Mucosa of gallbladder (tissue), 1 donor: ENCODE measurements at places on chromosomes 16 and 17. TPM values are rescaled to one million over a fixed set of nuclear protein-coding genes. Genes with fewer than 3 reads are reported as not detected.

DNA sequence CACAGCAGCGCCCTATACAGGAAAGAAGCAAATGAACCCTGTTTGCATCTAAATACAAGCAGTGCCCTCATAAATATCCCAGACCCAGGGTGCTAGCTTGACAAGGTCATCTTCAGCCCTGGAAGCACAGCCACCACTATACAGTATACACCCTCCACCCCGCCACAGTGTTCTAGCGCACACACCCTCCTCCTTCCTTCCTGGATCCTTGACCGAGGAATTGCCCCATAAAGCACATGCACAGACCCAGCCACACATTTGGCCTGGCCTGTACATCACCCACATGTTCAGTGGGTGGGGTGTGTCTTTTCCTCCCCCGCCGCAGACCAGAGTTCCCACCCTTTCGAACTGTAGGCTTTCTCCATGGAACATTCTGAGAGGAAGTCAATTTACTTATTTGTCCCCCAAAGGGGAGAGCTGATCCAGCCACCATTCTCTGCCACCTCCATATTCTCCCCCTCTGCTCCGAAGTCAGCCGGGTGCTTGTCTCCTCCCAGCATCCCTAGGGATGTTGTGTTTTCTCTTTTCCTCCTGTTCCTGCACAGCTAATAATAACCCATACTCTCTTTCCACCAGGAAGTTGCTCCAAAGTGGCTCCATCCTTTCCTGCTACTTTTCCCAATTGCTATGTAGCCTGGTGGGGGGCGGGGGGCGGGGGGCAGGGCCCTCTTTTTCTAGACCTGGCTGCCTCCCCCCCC is 6.6 kb downstream of the ABI3 start:
- no peak for DNase-seq

DNA sequence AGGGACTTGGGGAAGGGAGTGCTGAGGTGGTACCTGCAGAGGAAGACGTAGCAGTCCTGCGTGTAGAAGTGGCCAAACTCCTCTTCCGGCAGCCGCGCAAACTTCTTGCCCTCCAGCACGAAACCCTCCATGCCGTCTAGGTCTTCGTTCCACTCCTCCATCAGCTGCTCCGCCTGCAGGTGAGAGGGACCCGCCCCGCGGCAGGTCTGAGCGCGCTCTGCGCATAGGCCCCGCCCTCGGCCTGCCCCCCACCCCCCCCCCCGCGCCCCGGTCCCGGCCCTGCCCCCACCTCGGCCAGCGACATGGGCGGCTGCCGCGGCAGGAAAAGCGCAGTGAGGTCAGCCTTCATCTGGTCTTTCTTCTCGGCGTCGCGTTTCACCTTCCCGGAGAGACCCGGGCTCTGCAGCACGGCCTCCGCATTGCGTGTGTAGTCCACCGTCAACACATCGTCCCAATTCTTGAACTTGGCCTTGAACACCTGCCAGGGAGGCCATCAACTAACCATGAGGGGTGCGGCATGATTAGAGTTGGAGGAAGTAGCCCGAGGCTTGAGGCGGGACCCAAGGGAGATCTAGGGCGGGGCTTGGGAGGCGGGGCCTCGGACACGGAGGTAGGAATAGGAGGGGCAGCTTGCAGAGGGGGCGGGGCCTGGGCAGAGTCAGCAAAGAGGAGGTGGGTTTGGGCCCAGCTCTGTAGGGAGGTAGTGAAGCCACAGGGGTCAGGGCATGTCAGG is 11.5 kb downstream of the FLII start:
- peak; percentile 82 for DNase-seq

CCL16 gene
- 0.35 TPM for total RNA-seq

AGRP gene
- total RNA-seq = not detected

GRCh38 chr17:76500074-76500746 is 1.0 kb downstream of the RHBDF2 start:
- no peak for DNase-seq

GRCh38 chr16:30839523-30840227 is 52.7 kb upstream of the ZNF629 start:
- DNase-seq = peak; percentile 77

GRCh38 chr17:46732754-46733398 is 85.6 kb downstream of the WNT3 start:
- DNase-seq = no peak

- no peak for DNase-seq
Observed at GRCh38 chr17:68328676-68329075, 37.4 kb downstream of the ARSG start.

GRCh38 chr16:49344401-49344800 is 29.2 kb upstream of the C16orf78 start:
- DNase-seq = no peak

DNA sequence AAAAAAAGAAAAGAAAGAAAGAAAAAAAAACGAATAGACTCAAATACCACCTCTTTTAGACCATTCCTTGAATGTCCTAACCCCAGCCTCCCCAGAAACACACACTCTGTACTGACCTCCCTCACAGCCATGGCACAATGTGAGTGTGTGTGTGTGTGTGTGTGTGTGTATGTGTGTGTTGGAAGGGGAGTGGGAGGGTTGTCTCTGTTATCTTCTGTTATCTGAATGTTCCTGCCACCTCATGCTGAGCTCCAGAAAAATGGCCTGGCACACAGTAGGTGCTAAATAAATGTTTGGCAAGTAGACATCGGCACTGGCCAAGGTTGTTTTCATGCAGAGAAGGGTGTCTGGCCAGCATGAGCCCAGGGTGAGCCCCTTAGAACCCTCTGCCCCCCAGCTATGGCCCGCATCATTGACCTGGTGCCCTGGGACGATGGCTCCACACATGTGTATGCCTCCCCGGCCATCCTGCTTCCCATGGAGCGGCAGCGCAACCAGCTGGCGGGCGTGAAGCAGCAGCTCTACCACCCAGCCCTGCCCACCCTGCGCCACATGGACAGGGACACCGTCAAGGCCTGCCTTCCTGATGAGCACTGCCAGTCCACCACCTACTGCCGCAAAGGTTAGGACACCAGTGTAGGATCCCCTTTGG is 6.6 kb upstream of the CNGB1 start:
- DNase-seq = no peak

DNA sequence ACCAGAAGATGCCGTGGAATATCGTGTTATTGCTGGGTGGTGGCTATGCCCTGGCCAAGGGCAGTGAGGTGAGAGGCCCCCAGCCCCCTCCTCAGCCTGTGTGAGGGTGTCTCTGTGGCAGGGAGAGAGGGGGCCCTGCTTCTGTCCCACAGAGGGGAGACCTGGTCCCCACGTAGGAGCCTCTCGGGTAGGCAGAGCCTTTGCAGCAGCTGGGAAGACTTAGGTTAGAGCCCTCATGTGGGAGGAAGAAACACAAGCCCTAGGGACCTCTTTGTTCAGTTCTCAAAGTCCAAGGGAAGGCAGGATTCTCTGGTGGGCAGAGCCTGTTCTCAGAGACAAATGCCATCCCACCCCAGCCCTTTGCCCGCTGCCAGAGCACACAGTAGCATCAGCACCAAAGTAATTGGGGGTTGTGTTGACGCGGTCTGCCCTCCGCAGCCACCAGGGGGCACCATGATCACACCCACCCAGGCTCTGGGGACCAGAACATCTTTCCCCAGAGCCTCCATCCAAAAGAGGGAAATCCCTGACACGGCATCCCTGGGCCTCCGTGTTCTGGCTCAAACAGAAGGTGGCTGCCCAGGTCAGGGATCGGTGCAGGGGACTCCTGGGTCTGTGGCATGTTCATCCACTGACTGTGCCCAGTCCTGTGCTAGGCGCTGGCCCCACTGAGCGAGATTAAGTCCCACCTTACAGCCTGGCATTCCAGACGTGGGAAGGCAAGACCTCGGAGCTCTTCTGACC is 11.5 kb upstream of the FOXN1 start:
- DNase-seq = peak; percentile 72

TBC1D28 gene
- total RNA-seq = not detected

DNA sequence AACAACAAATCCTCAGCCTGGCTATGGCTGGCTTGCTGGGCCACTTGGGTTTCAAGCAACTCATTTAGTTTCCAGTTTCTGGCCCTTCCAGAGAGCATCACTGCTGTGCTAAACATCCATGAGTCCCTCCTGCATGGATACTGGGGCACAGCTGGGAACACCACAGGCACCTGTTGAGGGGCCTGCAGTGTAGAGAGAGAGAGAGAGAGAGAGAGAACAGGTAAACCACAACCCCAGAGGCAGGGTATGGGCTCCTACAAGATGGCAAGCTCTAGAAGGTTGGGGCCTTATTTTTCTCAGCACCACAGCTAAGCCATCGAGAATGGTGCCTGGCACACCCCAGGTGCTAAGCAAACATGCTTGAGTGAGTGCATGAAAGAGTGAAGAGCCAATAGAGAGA is 120.3 kb downstream of the RBFOX3 start:
- no peak for DNase-seq

DNA sequence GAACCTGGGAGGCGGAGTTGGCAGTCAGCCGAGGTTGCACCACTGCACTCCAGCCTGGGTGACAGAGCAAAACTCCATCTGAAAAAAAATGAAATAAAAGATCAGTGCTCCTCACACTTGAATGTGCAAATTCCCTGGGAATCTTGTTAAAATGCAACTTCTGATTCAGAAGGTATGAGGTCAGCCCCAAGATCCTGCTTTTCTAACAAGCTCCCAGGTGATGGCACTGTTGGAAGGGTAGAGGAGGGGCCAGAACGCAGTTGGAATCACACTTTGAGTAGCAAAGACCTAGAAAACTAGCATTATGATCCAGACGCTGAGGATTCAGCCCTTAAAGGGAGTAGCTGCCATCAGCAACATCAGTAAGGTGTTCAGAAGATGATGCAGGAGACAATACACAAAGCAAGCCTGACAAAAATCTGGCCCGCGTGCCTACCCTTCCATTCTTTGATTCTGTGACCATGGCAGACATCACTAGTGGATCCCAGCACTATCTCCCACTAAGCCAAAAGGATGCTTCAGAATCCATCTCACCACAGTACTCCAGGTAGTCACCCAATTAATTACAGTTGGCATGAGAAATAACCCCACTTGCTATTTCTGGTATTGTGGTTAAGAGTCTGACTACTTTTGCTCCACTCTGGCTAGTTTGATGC is 33.1 kb upstream of the MEIOC start:
- DNase-seq = no peak
